Left ventricle myocardium superior (tissue), 1 donor: ENCODE measurements at places on chromosomes 3 and 15. TPM values are rescaled to one million over a fixed set of nuclear protein-coding genes. Genes with fewer than 3 reads are reported as not detected.

CACNA2D2 gene
- 2.8 TPM for total RNA-seq

HEG1 gene
- total RNA-seq, result 102 TPM

PLA2G4F gene
- 5.2 TPM for total RNA-seq

NR2E3 gene
- not detected for total RNA-seq

CGNL1 gene
- total RNA-seq, result 15.2 TPM

CYP8B1 gene
- not detected for total RNA-seq

SERPINI2 gene
- not detected for total RNA-seq

LRRIQ4 gene
- not detected for total RNA-seq

MYRIP gene
- 0.84 TPM for total RNA-seq

DNA sequence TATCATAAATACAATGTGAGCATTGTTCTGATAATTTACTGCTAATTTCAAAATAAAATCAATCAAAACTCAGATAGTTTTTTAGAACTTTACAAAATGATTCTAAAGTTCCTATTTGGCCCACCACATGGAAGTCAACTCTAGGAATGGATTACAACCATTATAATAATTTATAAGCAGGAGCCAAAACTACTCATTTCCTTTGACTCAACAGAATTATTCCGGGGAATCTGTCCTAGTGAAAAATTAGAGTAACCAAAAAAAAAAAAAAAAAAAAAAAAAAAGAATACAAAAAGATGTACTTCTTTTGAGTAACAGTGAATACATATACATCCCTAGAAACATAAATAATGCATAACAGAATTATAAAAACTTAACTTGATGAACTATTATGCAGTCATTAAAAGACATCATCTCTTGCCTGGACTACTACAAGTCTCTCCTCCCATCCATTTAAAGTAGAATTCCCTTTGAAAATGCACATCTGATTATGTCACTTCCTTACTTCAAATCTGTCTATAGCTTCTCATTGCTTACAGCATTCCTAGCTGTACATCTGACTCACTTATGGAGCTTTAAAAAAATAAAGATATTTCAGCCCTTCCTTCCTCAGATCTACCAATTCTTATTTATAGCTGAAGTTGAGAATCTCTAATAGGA is 43.4 kb downstream of the HDGFL3 start:
- no peak for DNase-seq

- DNase-seq, result no peak
These were observed 614.3 kb downstream of the DIPK2A start for GRCh38 chr3:144585953-144586352.

DNA sequence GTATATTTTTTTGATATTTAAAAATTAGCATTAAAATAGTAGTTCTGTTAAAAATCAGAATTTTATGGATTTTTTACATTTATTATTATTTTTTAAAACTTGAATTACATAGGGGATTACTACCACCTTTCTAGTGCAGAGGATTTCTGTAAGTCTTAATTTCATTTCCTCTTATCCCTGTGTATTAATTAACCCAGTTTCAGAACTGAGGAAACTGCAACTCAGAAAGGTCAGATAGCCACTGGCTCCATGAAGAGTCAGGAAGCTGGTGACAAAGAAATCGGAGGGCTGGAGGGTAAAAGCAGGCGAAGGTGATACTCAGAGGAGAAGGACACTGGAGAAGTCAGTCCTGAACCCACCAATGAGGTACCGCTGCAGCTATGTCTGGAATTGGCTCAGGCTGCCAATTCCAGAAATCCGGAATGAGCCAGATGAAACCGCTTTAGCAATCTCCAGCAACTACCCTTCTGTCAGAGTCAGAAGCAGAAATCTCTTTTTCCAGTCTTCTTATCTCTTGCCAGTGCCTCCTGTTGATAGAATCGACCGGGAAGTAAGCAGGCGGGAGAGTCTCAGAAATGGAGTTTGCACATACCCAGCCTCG is 308.5 kb downstream of the SV2B start:
- DNase-seq, result no peak

DNA sequence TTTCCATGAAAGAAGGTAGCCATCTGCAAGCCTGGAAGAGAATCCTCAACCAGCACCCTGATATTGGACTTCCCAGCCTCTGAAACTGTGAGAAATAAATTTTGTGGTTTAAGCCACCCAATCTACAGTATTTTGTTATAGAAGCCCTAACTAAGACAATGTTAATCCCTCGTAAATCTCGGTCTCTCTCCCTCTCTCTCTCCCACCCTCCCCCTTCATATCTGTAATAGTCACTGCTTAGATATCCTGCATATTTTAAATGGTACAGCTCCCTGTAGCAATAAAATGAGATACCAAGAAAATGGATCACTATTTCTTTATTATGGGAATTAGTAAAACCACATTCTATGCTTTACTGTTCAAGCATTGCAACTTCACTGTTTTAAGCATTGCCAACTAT is 21.0 kb upstream of the FAM174B start:
- DNase-seq, result no peak

DNA sequence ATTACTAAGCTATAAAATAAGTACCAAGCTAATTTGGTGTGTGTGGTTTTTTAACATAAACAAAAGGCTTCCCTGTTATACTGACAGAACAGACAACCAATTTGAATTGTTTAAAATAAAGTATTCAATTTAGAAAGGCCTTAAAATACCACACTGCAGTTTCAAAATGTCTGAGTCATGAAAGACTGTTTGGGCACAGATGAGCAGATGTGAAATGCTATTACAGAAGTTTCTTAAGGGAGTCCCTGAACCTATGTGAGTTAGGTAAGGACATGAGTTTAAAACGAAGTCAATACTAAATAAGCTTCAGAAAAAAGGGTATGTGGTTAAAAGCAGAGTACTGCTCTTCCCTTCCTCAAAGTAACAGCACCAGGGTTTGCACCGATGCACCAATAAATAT is 69.7 kb upstream of the SETMAR start:
- no peak for DNase-seq

DNA sequence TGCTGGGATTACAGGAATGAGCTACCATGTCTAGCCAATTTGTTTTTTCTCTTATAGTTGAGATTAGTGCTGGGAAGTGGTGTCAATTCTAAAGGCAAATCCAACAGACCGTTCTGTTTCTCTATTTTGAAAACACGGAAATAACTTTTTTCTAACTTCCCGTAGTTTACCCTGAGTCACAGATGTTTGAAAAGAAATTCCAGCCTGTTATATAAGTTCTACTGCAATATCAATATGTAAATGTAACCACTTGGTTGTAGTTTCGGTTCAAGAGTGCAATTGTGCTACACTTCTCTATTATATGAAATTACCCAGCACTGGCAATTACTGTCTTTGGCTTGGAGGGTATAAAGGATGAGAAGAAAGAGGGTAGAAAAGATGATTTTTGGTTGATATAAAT is 22.3 kb upstream of the GNB4 start:
- DNase-seq, result no peak

- DNase-seq, result peak; percentile 67
These were observed 13.3 kb downstream of the ABHD2 start for GRCh38 chr15:89101302-89102193.

DNA sequence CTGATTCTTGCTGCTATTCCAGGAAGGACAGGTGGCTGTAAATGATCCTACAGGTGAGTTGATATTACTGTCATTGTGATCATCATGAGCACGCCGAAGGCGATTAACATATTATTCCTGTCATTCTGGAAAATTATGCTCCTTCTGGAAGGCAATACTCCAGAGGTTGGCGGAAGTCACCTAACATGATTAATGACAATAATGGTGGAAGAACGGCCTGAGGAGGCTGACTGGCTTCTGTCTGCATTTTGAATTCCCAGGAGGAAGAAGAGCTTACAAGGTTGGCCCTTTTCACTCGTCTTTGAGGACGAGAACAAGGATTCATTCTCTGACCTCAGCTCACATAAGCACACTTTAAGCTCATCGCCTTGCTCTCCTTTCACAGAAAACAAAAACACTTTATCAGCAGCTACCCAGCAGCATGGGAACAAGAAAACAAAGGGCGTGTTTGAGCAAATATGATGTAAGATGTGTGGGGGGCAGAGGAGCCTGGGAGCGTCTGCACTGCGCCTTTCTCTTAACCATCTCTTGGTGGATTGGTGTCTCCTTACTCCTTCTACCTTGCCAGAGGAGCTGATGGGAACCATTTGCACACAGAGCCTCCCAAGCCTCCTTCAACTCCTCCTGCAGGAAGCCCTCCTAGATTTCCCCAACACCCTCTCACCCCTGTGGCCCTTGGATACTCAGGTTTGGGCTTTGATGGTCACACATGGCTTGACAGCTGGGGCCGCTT is 23.0 kb downstream of the ACSBG1 start:
- DNase-seq, result no peak

- peak; percentile 59 for DNase-seq
These were observed 84.7 kb downstream of the ETV5 start for GRCh38 chr3:186024210-186024609.

DNA sequence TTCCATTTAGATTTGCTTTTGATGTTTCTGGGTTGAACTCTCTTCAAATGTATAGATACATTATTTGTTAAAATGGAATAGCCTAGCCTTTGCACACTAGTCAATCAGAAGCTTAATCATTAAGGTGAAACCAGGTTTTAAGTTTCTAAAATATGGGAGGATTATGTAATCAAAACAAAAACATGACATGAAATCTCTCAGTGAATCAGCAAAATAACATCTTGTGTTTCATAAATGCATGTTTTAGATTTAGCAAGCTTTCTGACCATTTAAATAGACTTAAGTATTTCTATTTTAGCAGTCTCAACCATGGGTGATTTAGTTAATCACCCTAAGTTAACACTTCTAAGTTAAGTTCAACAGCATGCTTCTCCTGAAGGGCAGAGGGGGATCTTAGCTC is 11.3 kb downstream of the GTF2E1 start:
- no peak for DNase-seq

DNA sequence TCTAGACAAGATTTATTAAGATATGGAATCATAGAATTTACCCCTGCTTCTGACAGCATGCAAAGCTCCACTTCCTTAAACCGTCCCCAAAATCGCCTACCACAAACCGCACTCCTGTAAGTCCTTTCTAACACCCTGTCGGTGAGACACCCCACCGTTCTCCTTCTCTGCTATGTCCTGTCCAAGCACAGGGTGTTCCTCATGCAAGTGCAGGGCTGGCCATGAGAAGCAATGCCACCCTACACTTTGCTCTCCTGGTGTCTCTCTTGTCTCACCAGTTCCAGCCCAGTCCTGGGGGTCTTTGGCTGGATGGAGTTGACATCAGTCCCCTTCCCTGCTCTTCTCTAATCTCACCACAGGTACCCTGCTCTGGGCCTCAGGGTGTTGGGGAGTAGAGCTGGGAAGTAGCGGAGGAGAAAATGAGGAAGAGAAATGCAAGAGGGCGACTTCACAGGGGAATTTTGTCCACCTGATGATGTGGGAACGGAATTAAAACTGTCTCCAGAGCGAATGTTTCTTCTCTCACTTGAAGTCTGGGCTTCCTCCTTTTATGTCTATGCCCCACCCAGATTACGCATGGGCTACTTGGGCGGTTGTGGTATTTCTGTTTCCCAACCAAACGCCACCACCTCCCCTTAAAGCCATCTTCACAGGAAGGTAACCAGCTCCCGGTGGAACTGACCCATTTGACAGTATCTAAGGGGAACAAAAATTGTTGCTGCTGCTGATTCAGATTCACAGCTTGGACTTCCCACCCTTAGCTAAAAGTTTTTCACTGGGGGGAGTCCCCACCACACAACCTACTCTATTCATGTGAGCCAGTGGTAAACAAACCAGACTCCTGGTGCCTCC is 49.9 kb downstream of the CASR start:
- DNase-seq, result no peak

DNA sequence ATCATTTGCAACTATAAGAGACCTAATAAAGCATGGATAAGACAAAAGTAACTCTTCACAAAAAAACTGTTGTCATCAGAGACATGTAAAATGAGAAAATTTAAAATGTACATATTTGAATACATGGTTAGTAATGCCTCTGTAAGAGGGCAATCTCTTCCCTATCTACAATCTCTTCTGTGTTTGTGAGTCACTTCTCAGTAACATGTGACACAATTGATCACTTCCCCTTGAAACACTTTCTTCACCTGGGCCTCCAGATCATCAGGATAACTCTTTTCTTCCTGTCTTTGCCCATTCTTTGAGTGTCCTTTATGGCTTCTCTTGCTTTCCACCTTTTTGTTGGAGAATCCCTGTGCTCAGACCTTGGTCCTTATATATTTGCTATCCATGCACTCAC is 50.4 kb downstream of the TFDP2 start:
- DNase-seq, result no peak

DNA sequence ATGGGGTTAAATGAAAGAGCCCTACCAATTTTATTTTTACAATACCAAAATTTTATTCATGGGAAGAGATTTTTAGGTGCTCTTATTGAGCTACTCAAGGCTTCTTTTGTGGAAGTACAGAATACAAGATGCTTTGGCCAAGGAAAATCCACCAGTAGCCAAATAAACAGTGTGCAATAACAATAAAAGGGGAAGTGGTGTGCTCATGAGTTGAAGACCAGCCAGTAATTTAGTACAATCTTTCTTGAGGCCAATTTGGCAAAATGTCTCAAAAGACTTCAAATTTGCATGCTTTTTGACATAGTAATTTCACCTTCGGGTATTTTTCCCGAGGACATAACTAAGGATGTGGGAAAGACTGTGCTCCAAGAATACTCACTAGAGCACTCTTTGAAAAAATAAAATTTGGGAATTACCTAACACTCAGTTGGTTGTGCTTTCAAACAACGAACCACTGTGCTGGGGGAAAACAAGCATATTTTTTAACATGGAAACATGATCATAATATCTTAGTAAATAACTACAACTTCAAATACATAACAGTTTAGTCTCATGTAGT is 294.0 kb downstream of the DIPK2A start:
- no peak for DNase-seq

GRCh38 chr3:24368605-24369004 is 126.0 kb downstream of the THRB start:
- no peak for DNase-seq

DNA sequence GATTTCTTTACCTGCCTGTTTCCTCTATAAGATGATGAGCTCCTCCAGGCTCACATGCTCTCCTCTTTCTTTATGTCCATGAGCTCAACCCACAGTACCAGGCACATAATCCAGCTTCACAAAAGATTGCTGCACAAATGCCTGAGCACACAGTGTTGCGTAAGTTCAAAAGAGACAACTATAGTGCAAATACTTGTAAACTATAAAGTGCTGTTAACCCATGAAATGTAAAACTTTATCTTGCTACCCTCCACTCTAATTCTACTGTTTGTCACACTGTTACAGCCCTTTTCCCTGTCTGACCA is 101.0 kb upstream of the LPP start:
- DNase-seq, result no peak

- DNase-seq, result peak; percentile 40
These were observed 48.9 kb upstream of the RBP1 start for GRCh38 chr3:139588450-139588849.
